ENCODE measurements at places on chromosomes 11 and 22.

GRCh38 chr11:134863294-134863693 is 451.3 kb upstream of the B3GAT1 start:
- DNase-seq, result no peak

GRCh38 chr11:108825381-108825780 is 160.5 kb downstream of the DDX10 start:
- no peak for DNase-seq

DNA sequence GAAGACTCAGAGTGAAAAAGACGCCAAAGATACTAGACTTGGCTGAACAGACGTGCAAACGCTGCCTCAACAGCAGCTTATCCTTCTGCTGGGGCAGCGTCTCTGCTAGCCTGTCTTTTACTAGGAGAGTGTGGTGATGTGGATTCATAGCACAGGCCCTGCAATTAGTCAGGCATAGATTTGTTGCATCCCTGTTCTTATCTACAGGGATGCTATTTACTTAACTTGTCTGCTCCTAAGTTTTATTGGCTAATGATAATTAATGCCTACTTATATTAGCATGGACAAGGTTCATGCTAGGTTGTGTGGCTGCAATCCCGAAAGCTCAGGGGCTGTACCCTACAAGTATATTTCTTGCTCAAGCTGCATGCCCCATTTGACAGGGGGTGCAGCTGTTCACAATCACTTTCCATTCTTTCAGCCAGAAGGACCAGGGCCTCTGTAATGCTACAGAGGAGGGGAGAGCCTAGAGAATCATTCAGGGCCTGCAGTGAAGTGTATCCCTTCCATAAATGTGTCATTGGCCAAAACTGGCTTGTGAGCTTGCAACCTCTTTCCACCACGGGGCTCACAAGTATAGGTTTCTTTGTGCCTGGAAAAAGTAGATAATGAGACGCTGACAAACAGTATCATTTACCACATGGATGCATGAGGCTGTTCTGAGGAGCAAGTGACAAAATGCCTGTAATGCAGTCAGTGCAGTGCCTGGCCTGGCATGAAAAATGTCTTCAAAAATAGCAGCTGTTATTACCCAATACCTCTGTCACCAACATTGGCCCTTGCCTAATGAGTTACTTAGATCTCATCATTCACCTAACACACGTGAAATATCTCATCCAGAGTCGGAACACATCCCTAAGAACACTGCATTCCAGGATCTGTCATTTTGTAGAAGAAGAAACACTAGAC is 685.8 kb upstream of the API5 start:
- no peak for DNase-seq

DNA sequence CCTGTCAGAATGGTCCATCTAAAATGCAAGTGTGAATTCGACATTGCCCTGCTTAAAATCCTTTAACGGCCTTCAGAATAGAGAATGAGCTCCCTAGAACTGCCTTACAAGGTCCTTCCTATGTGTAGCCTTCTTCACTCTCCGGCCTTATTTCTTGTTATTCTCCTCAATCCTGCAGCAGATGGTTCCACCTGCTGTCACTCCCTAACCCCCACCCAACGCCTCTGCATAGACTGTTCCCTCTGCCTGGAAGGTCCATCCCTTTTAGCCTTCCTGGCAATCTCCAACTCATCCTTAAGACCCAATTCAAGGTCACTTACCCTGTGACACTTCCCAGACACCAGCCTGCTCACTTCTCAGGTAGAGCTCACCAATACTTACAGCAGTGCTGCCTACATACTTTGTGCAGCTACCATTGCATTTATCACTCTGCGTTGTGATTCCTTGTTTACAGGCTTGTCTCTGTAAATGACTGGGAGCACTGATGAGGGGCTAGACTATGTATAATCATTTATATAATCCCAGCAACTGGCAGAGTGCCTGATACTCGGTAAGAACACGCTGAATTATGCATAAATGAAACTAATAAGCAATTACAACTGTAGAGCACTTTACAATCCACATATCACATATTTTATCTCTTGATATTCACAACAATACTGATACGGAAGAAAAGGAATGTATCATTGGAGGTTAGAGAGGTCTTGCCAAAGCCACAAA is 58.9 kb downstream of the CLPB start:
- no peak for DNase-seq

- DNase-seq, result no peak
Observed at GRCh38 chr11:112499881-112500204, 239.2 kb upstream of the PLET1 start.

- no peak for DNase-seq
Observed at GRCh38 chr11:36048496-36049247, 104.8 kb downstream of the LDLRAD3 start.

- no peak for DNase-seq
Observed at GRCh38 chr11:17611049-17611448, 64.0 kb downstream of the OTOG start.

DNA sequence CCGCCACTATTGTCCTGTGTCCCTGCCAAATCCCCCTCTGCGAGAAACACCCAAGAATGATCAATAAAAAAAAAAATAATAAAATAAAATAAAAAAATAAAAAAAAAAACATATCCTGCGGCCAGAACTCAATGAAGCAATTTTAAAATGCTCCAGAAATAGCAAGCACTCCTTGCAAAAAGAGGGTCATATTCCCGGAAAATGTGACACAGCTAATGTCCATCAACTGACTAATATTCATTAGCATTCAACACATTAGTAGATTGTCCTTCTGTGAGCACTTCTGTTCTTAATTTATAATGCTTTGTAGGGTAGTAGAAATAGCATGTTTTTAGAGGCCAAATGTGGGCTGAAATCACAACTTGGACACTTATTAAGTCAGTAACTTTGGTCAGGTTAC is 252.3 kb upstream of the SESN3 start:
- no peak for DNase-seq

DNA sequence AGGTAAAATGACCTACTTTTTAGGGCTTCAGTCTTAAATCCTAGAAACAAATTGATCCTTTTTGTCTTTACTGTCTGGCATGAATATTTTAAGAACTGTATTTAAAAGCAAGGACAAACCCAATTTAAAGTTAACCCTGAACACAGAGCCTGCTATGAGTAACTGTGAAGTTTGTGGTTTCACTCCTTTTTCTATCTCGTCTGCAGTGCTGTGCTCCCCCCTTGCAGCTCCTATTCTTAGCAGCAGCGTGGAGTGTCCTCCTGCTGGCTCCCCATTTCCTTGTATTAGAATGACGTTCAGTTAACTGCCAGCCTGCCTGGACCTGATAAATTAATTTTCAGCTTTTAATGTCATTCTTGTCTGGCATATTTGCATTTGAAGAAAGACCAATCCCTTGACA is 40.0 kb upstream of the LRRC4C start:
- no peak for DNase-seq

DNA sequence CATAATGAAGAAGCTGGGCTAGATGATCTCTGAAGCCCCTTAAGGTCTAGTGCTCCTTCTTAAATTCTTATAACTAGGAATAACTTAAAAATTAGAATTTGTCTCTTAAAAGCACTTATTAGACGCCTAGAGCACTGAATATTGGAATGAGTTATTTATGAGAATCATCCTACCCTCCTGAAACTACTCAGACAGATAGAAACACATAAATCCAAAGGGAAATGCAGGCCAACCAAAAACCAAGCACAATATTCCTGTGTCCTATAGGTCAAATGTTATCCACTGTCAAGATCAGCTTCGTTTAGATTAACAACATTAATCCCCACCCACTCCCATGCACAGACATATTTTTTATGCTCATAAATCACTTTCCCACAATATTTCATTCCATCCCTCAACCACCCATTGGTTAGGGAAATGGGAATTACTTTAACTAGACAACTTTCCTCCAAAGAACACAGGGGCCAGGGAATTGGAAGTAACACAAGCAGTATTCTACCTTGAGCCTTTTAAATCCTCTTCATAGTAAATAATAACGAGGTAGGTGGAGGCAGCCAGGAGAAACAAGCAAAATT is 87.1 kb downstream of the CD44 start:
- DNase-seq, result no peak

- DNase-seq, result no peak
Observed at GRCh38 chr11:26227301-26227746, 104.6 kb upstream of the ANO3 start.

DNA sequence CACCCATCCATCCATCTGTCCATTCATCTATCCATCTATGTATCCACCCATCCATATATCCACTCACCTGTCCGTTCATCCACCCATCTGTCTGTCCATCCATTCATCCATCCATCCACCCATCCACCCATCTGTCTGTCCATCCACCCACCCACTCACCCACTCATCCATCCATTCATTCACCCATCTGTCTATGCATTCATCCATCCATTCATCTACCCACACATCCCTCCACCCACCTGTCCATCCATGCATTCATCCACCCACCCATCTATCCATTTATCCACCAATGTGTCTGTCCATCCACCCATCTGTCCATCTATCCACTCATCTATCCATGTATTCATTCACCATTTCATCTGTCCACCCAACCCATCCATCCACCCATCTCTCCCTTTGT is 33.3 kb downstream of the NADSYN1 start:
- DNase-seq, result no peak

DNA sequence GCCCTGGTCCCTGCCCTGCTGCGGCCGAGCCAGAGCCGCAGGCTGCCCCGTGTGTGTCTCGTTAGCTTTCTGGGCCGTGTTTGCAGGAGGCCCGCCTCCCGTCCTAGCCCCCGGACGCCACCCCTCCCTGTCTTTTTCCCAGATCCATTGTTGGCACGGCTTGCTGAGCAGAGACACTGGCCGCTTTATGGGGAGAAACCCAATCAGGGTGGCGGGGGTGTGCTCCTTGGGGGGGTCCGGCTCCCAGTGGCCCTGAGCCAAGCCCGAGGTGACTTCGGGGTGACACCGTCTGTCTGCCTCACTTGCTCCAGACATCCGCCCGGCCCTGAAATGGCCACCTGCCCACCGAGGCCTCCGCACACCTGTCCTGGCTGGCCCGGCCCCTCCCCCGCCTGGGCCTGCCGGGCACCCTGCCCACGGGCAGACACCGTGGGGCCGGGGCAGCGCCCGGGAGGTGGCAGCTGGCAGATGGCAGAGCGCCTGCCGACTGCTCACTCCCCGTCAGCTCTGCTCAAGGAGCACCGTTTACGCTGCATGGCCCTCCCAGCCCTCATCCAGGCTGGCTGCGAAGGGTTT is 43.1 kb upstream of the PPARA start:
- no peak for DNase-seq

GRCh38 chr11:44421090-44421675 is 111.2 kb upstream of the ALX4 start:
- no peak for DNase-seq

DNA sequence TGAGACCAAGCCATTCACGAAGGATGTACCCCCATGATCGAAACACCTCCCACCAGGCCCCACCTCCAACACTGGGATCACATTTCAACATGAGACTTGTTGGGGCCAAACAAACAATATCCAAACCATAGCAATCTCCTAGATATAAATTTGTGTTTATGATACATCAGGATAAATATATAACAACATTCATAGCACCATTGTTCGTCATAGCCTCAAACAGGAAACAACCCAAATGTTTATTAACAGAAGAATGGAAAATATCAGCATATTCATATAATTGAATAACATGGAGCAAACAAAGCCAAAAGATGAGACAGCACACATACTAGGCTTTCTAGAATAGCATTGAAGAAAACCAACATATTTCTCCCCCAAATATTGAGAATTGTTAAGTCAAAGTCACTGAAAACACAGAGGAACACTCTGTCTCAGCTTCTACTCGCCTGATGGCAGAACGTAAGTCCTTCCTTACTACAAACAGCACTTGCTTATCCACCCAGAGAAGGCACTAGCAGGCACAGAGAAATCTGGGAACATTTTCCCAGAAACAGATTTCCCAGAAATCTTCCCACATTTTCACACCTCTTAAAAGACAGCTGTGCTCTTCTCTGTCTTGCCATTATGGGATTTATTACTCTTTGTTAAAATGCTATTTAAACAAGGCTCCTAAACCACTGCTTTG is 8.1 kb upstream of the GDPD4 start:
- no peak for DNase-seq

GRCh38 chr11:105297463-105297862 is 157.9 kb upstream of the CARD18 start:
- DNase-seq, result no peak

- no peak for DNase-seq
Observed at GRCh38 chr11:28727254-28727653, 619.1 kb downstream of the METTL15 start.

GRCh38 chr11:63813563-63814382 is 517 bp downstream of the SPINDOC start:
- no peak for DNase-seq

DNA sequence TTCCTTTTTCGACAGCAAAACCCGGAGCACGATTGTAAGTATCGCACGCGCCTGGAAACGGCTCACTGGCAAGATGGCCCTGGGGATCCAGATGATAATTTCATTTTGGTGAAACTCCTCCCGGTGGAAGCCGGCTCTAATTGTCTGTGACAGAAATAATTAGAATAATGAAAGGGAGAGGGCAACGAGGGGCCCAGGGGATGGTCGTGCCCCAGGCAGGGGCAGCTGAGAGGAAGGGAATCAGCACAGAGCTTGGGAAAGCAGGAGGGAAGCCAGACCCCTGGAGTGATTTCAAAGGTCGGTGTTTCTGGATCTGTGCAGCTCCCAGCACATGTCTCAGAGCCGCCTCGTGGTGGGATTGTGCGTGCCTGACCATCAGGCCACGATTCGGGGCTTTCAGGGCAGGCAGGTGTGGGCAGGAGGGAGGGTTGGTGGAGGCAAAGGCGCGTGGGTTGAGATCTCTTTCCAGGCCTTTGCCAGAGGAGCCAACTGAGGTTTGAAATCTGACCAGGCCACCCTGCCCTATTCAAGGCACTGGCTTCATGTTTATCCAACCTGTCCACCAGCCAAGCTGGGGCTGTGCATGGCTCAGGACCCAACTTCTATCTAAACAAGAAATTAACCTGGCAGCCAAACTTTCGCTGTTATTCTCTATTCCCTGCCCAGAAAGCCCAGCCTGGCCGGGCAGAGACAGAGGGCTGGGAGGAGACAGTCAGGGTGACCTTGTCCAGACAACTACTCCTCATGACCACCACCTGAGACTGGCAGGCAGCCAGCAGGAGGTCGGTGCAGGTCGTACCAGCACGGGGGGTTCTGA is 27.8 kb downstream of the ANO1 start:
- DNase-seq, result no peak

GRCh38 chr11:92789761-92790160 is 179.7 kb upstream of the MTNR1B start:
- DNase-seq, result no peak

GRCh38 chr11:76385903-76386302 is 4.8 kb downstream of the GVQW3 start:
- DNase-seq, result no peak

GRCh38 chr11:130434521-130435223 is 6.3 kb upstream of the ADAMTS8 start:
- DNase-seq, result peak; percentile 47

- no peak for DNase-seq
Observed at GRCh38 chr22:28819253-28820096, 19.1 kb upstream of the XBP1 start.

Data from T-cell (primary cell).